Muscle of arm (tissue), 14 donors: ENCODE measurements at places on chromosomes 5 and 9. TPM values are rescaled to one million over a fixed set of nuclear protein-coding genes. Genes with fewer than 3 reads are reported as not detected.
A peak's percentile ranks its signal among the peaks of the same experiment; 100 is the strongest.

CCDC192 gene
- polyA plus RNA-seq: 1.1 TPM

CCDC171 gene
- polyA plus RNA-seq: 3.9 TPM

SEC16A gene
- polyA plus RNA-seq: 29.9 TPM

PCDHGA4 gene
- 1.6 TPM for polyA plus RNA-seq

PRDM9 gene
- not detected for polyA plus RNA-seq

CCNO gene
- not detected for polyA plus RNA-seq

TMEM8B gene
- 33.1 TPM for polyA plus RNA-seq

FAM240B gene
- polyA plus RNA-seq: 0.18 TPM

SLC24A2 gene
- 2.0 TPM for polyA plus RNA-seq

PRLR gene
- 0.54 TPM for polyA plus RNA-seq

GRCh38 chr5:67999391-67999790, 216.2 kb upstream of the PIK3R1 start:
- DNase-seq: no peak

- no peak for DNase-seq
These were observed 28.1 kb downstream of the IL33 start for GRCh38 chr9:6243746-6244145.

DNA sequence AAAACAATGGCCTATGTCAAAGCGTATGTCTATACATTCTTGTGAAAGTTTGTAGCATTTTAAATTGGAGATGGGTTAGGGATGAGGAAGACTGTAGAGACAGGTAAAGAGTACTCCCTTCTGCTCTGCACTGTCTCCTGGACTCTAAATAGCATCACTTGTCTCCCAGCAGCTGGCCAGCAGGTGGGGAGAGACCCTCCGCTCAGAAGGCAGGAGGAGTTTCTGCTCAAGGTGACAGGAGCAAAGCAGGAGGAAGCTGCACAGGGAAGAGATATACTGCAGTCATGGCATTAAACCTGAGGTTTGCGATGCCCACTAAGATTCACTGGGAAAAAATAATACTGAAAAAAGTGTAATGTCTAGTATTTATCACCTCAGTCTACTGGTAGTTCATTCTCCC, 10.7 kb upstream of the ASTN2 start:
- no peak for DNase-seq

GRCh38 chr5:2914022-2914661, 162.7 kb upstream of the IRX2 start:
- DNase-seq: no peak

DNA sequence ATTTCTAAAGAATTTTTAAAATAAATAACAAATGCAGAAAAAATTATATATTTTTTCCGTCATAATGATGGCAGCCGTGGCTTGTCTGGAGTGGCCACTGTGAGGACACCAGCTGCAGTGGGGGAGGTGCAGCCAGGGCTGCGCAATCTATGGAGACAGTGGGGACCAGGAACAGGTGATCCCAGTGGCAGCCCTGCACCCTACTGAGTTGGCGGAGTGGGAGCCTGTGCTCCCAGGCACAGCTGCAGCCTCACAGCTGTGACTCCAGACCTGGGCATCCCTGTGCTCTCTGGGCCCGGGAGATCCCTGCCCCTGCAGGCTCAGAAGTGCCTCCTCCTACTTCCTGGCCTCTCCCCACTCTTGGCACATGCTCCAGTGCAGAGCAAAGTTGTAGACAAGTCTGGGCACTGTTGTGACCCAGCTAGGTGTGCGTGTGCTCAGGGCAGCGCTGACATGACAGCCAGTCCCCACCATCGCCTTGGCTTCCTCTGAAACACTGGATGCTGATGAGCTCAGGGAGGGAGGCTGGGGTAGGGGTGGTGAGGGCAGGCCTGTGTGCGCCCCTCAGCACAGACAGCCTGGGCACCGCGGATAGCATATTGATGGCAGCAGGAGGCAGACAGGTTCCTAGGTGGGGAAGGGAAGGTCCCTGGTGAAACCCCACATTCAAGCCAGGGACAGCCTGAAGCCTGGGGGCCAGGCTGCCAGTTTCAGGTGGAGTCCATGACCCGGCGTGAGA, 96.0 kb upstream of the PRR16 start:
- no peak for DNase-seq

DNA sequence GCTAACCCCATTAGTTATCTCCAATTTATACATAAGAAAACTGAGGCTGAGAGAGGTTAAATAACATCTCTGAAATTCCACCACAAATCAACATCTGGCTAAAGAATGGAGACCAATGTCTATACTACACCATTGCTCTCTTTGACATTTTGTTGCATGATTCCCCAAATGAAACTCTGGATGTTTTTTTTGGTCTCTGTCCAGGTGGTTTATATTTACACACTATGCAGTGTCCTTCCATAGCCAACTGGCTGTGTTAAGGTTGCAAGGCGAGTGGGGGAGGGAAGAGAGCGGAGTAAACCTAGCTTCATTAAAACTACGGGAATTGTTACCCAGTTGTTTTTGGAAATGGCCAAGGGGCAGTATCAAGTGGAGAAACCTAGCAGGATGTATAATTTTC, 67.2 kb downstream of the KIF4B start:
- DNase-seq: no peak

GRCh38 chr5:36526537-36526936, 79.9 kb upstream of the SLC1A3 start:
- no peak for DNase-seq

GRCh38 chr9:14412775-14413174, 98.8 kb upstream of the NFIB start:
- no peak for DNase-seq

DNA sequence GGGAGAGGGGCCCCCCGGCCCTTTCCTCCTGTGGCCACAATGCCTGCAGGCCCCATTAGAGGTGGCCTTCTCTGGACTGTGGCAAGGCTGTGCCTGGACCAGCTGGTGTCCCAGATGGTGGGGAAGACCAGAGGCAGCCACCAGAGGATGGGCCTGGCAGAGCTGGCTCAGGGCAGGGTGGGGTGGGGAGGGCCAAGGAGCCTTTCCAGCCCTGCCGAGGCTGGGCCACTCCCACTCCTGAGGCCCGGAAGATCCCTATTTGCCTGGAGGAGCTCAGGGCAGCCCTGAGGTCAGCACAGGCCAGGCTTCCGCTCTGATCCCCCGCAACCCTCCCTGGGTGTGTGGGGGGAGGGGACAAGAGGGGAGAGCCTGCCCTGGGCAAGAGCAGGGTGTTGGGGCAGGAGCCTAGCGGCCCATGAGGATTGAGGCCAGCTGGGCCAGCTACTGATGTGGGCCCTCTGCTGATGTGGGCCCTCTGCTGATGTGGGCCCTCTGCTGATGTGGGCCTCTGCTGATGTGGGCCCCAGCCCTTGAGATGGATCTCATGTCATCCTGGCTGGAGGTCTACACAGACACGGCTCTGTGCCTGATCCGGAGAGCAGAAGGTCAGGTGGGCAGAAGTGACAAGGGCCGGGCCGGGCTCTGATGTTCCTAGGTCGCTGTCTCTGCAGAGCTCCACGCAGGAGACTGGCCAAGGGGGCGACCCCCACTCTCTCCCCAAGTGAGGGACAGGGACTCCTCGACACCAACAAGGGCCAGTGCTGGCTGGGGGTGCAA, 6.0 kb downstream of the MRPS2 start:
- DNase-seq: no peak

GRCh38 chr5:156526081-156526925, 199.3 kb downstream of the SGCD start:
- DNase-seq: peak; percentile 82

DNA sequence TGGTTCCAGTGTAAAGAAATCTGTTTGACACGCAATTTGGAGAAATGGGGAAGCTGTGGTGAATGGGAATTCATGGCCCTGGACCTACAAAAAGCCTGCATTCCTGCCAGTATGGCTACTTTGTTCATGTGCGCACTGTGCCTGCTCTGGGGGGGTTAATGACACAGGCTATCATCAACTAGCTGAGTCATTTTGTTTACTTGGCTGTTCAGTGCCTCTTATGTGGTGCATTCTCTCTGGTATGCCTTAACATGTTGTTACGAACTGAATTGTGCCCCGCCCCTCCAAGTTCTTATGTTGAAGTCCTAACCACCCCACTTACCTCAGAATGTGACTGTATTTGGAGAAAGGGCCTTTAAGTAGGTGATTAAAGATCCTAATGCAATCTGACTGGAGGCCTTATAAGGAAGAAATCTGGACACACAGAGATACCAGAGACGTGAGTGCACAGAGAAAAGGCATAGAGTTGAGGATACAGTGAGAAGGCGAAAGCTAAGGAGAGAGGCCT, 20.4 kb upstream of the UBAP1 start:
- DNase-seq: no peak

DNA sequence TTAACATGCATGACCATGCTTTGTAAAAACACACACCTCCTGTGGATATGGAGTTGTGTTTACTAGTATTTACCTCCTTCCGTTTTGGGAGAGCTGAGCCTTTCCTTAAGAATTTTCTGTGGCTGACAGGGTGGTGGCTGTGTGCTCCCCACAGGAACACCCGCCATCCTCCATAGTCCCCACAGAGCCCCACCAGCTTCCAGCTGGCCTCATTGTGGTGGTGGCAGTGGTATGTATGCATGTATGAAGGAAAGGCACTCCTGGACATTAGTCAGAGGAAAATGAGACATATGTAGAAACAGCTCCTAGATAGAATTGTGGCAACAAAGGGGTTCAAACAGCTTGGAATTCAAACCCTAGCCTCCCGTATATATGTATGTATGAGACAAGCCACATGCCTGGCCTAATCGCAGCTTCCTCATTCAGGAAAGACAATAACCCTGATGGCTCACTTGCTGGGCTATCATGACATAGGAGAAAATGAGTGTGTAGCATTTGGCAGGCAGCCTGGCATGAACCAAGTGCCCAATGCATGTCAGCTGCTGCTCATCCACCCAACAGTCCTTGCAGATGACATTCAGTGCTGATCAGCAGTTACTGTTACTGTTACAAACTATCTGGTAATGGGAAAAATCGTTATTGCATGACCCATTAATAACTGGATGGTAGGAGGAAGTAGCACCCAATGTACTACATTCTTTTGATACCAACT, 459.7 kb downstream of the EBF1 start:
- no peak for DNase-seq

DNA sequence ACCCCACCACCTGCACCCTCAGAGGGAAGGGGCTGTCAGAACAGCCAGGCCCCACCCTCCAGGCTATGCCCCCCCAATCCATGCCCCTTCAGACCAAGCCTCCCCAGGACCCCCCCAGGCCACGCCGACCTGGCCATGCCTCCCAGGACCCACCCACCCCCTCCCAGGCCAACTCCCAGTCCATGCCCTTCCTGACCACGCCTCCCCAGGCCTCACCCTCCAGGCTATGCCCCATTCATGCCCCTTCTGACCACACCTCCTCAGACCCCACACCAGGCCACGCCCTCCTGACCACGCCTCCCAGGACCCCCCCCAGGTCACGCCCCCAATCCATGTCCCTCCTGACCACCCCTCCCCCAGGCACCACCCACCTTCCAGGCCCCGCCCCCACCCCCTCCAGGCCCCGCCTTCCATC, 27.6 kb downstream of the TPPP start:
- DNase-seq: no peak

GRCh38 chr5:77630114-77630680, 8.3 kb downstream of the OTP start:
- no peak for DNase-seq

DNA sequence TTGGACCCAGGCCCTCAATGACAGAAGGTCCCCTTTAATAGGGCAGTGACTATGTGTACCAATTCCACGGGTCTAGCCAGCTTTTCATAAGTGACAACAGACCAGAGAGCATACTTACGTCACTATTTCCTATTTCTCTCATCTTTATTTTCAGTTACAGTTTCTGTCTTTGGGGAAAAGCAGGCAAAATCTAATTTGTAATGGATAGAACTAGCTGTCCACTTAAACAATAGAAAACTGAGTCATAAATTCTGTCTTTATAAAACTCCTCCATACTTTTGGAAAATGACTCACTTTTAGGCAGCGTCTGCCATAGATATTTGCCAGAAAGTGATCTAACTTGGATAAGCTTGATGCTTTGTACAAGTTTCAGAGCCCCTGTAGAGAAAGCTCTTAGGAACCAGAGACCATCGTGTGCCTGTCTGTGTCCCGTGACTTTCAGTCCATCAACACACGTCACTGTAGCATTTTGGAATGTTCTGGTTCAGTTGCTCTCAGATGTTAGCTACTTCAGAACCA, 101.9 kb downstream of the F2RL2 start:
- peak; percentile 92 for DNase-seq

DNA sequence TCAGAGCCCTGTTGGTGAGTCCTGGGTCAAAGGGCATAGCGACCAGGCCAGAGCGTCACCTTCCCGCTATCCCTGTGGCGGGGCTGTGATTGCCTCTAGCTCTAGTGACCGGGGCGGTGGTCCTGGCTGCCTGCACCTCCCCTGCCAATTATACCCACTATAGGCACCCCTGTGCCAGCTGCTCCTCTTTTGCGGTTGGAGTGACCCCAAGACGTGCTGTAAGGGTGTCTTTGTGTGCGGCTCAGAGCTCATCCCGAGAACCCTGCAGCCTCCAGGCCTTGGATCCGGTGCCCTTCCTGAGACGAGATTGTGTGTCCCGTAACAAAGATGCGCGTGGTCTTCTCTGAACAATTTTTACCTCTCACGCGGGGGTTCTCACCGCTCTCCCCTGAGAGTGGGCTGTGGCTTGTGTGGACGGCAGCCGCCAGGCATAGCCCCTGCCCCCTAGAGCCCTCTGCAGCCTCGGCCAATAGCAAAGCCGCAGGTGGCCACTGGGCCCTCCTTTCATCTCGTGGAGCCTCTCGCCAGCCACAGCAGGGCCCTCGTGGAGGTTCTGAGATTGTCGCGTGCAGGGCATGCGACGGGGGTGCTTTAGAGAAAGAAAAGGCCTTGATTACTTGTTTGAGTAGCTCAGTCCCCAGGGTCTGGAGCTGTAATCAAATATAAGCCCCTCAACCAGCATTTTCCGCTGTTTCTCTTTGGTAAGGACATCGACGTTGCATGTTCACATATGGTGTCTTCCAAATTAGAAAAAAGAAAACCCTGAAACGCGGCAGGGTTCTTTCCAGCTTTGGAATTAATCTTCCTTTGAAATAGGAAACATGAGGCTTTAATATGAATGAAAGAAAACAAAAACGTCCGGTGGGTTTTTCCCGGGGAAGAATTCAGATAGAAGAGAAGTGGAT, 10.7 kb downstream of the NKD2 start:
- DNase-seq: no peak

DNA sequence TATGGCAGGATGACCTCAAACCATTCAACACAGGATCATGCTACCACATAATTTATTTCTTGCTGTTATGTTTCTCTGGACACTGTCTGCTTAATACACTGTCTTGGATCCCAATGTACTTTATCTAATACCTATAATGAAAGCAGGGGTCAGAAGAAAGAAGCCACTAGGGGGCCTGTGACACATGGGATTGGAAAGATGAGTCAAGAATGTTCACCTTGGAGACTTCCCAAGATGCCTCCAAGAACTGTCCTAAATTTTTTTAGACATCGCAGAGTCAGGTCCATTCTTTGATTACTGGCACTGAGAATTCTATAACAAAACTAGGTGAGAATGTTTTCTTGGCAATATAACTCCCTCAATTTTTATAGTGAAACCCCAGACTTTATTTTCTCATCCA, 305.8 kb upstream of the SMARCA2 start:
- no peak for DNase-seq

GRCh38 chr9:91298311-91298710, 63.4 kb downstream of the AUH start:
- no peak for DNase-seq

GRCh38 chr5:133596049-133596448, 16.3 kb downstream of the FSTL4 start:
- DNase-seq: no peak

GRCh38 chr5:129857116-129857515, 47.1 kb upstream of the CHSY3 start:
- DNase-seq: peak; percentile 70

GRCh38 chr5:103808464-103809106, 246.0 kb upstream of the NUDT12 start:
- peak; percentile 45 for DNase-seq

GRCh38 chr9:136697821-136698526, 10.7 kb upstream of the AGPAT2 start:
- DNase-seq: no peak
